ENCODE measurements at places on chromosomes 1 and 21.

DNA sequence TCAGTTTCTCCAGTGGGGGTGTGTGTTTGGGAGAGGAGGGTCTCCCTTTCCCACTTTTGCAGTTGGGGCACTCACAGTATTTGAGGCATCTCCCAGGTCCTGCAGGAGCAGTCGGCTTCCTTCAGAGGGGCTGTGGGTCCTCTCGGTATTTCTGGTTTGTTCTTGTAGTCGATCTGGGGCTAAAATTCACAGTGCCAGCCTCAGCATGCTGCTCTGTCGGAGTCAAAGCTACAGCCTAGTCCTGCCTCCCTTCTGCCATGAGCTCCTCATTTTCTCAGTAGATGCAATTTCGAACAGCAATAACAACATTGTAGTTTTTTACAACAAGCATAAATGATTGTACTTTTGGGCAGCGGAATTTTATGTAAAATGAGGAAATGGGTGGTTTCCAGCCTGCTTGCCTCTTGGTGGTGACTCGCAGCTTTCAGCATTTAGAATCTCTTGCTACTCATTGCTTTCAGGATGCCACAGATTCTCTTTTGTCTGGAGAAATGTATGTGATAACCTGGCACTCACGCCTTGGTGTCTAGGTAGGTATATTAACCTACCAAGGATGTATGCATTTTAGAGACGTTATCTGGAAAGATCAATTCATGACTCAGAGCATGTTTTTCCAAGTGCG lies 82.4 kb upstream of the C21orf91 start:
- no peak for DNase-seq

GRCh38 chr1:117389284-117389683 lies 22.0 kb downstream of the MAN1A2 start:
- DNase-seq: no peak

DNA sequence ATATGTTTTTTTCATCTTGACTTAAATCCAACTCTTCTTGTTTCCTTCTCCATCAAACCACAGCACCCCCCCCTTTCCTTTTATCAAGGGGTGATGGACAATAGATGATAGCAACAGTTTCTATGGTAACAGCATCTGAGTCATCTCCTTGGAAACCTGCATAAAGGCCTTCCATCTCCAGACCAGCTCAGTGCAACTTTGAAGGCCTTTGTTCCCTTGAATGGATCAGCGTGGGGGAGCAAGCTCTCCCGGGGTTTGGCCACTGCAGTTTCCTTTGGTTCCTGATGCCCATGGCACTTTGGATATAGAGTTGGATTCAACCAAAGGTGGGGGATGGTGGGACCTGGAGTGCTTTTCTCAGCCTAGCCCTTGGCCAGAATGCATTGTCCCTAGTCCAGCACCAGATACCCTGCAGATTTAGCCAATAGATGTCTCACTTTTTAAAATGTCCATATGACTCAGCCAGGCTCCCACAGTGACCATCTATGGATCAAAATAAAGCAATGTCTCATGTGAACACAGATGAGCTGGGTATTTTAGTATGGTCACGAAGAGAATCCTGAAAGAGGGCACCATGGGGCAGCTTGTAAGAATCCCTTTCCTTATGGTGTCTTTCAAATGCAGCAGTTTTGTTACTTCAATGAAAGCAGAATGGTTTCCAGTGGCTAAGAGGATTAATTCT lies 127.7 kb downstream of the SPATA46 start:
- DNase-seq: no peak

DNA sequence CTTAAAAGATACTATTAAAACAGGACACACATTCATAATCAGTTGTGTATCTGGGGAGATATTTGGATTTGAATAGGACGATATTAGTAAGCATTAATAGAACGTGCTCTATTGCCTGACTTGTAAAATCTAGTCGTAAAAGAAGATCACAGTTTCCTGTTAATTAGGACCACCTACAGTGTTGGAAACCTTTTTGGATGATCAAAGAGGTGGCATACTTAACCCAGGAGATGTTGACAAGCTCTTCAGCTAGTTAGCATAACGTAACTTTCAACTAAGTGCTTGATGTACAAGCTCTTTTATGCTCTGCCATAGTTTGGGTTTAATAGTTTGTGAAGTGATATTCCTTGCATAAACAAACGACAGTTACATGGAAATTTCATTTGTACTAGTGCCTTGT lies 293.3 kb upstream of the NR5A2 start:
- no peak for DNase-seq

GRCh38 chr1:166182281-166182680 lies 15.5 kb upstream of the FAM78B start:
- no peak for DNase-seq

DNA sequence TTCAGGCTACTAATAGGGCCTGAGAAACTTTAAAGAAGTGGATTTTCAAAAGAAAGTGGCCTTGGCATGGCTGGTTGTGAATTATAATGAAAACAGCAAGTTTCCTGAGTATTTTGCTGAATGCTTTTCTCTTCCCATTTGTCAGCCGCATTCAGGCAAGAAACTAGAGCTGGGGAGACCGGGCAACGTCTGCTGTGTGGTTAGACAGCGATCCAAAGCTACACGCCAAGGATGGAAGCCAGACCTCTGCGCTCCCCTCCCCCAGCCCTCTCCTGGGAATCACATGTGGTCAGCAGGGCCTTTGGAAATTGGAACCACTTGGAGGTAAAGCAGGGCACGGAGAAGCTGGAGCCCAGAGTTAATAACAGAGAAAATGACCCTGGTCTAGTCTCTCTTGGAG lies 114.1 kb upstream of the CD34 start:
- peak; percentile 41 for DNase-seq

DNA sequence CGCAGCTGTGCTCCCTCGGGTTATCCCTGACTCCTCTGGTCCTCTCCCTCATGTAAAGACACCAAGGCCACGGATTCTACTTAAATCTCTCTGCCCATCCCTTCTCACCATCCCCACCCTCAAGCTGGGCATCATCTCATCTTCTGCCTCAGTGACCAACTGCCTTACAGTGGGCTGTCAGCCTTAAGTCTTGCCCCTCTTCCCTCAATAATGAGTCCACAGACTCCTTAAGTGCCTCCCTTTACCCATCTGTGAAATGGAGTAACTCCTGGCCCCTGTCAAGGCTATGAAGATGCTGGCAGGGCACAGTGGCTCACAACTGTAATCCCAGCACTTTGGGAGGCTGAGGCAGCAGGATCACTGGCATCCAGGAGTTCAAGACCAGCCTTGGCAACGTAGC lies 12.1 kb downstream of the SH3BGRL3 start:
- no peak for DNase-seq

DNA sequence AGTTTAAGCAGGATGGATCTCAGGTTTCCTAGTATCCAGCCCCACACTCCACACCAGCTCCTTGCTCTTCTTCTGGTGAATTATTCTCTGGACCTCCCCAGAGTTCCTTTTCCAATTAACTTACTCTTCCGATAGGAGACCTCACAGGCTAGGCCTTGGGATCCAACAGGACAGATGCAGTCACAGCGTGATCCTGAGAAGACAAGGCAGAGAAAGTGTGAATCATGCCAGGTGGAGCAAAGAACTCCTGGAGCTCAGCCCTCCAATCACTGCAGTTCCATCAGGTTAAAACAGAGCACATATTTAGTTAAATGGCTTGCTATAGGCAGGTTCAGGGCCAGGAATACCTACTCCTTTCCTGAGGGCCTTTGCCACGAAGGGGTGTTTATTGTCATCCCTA lies 34.1 kb downstream of the C8B start:
- DNase-seq: no peak

DNA sequence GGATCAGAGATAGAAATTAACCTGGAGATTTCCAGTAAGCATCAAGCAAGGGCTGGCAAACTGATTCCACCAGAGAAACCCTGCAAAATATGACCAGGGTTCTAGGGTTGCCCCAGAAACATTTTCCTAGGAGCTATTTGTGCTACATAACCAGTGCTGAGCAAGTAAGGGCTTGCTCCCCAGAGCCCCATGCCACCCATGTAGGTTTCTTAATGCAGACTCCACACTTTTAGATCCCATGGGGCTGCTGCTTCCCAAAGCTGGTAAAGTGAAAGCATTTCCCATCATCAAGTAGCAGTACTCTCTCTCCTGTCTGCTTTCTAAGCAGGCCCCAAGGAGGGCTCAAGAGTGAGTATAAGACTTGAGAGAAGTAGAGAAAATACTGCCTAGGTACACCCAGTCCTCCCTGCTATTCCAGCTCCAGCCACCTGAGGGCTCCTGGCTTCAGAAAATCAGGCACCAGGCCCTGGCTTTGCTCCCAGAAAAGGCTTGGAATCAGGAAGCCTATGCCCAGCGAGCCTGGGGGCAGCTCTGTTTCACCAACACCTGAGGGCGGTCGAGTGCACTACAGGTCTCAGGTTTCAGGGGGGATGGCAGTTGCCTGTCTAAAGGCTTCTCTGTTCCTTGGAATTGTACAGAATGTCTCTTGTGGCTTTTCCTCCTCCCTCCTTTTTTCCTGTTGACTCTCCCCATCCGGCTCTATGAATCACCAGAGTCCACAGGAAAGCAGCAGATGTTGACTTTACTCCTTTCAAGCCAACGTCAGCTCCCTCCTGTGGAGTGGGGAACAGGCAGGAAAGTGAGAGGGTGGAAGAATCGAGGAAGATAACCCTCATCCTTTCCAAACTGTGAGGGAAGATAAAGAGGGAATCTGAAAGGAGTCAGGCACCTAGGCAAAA lies 6.2 kb upstream of the ANKRD35 start:
- DNase-seq: peak; percentile 100

GRCh38 chr1:61344696-61345095 lies 262.3 kb downstream of the NFIA start:
- DNase-seq: no peak

DNA sequence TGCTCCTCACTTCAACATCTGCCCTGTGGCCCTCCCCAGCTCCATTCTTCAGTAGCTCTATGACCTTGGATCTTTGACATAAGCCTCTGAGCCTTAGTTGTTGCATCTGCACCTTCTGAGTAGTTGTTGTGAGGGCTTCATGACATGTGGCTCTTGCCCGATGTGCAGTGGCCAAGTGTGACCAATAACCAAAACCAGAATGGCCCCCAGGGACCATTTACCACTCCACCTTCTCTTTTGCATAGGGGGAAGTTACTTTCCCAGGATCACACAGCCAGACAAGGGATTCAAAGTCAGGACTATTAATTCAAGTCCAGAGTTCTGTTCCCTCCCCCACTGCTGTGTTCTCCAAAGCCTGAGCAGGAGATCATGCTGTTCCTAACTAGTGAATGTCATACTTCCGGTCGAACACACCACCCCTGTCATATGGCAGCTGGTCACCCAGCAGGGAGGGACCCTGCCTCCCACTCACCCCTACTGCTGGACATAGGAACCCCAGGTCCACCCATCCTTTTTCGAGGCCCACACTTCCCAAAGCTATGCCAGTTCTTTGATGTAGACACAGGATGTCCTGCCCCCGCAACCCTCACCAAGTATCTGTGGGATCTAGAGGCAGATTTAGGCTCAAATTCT lies 4.0 kb downstream of the FGR start:
- DNase-seq: no peak

- peak; percentile 44 for DNase-seq
Measured at GRCh38 chr1:56448529-56449300, 130.6 kb downstream of the PLPP3 start.

DNA sequence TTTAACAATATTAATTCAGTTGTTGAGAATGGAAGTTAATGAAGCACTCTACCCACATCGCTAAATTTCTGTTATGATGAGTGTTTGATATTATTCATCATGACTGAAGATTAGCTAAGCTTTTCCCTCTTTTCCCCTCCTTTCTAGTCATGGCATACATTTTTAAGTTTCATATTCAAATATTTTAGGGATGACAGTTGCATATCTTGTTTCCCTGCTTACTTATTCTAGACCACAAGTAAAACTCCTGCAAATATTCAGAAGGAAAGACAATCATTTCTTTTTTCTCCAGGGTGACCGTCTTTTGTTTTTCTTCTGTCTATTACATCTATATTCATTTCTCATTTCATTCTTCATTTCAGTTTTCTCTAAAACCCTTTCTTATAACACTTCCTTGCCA lies 906.0 kb downstream of the ADGRL2 start:
- peak; percentile 17 for DNase-seq

DNA sequence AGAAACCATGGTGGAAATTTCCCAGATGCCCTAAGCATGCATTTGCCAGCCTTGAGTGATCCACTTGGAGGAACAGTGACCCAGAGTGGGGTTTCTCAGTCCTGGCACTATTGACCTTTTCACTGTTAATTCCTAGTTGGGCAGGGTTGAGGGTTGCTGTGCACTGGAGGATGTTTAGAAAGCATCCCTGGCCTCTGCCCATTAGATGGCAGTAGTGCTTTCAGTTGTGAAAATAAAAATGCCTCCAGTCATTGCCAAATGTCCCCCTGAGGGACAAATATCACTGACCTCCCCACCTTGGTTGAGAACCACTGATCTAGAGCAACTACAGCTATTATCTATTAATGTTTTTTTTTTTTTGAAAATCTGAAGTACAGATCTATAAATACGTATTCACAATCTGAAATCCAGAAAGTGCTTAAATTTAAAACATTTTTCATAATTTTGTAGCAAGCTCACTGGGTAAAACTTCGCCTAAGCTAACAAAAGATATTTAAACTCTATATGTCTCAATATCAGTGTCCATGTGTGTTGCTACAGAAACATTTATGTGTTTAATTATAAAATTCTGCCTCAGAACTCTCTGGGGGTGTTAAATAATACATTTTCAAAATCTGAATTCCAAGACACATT lies 27.3 kb downstream of the F3 start:
- peak; percentile 58 for DNase-seq

GRCh38 chr1:161313554-161314200 lies 504 bp upstream of the SDHC start:
- no peak for DNase-seq

DNA sequence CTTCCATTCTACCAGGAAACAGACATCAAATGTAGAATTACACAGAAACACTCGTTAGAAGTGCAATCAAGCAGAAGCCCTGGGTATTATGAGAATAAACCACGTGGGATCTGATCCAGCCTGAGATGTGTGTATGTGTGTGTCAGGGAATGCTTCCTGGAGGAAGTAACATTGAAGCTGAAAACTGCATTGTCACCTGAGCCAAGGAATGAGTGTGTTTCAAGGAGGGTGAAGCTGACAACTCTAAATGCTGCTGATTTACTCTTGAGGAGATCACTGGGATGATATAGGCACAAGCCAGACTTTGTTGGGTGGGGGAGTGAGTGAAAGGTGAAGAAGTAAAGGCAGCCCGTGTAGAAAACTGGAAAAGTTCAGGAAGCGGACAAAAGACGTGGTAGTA lies 27.6 kb downstream of the FAAH start:
- DNase-seq: no peak

GRCh38 chr1:10065344-10065685 lies 32.6 kb downstream of the UBE4B start:
- no peak for DNase-seq

All from foreskin fibroblast (primary cell).